ENCODE measurements at places on chromosomes 5 and 9.

- no peak for DNase-seq
Measured at GRCh38 chr9:116643691-116644090, 43.4 kb upstream of the TRIM32 start.

DNA sequence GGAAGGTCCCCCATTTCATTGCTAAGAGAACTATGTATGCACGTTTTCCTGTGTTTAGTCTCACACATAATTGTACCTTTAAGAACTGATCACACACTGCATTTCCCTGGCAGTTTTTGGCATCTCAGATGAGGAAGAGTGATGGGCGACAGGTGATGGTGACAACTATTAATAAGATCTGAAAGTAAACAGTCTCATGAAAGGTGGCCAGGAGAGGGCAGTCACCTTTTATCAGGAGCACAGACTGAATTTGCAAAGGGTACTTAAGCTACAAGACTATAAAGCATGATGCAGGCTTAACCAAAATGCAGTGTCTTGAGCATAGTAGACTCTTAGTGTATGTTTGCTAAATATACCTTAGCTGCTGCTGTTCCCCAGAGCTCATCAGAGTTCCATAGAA is 91.5 kb downstream of the GHR start:
- no peak for DNase-seq

DNA sequence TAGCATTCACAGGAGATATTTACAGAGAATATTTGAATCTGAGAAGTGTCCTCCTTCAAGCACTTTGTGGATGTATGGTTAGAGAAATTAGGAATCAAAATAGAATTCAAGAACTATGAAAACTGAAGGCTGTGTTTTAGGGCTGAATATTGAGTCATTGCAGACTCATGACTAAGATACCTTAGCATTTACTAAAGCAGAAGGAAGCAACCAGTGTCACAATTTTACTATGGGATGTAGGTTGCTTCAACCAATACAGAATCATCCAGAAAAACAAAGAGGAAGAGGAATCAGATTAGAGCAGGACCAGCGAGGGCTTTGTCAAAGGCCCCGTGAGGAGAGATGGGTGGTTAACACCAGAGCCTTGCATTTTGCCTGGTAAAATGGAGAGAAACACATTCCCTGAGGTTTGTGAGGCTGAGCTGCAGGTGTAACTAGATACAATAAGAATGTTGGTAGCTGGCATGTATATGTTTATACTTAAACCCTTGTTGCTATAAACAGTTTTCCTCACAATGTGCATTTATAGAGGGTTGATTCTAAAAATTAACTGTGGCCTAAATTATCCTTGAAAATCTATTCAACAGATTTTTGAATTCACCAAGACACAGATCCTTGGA is 518.1 kb downstream of the AGTPBP1 start:
- no peak for DNase-seq

GRCh38 chr5:62707131-62707530 is 128.5 kb downstream of the LRRC70 start:
- no peak for DNase-seq

DNA sequence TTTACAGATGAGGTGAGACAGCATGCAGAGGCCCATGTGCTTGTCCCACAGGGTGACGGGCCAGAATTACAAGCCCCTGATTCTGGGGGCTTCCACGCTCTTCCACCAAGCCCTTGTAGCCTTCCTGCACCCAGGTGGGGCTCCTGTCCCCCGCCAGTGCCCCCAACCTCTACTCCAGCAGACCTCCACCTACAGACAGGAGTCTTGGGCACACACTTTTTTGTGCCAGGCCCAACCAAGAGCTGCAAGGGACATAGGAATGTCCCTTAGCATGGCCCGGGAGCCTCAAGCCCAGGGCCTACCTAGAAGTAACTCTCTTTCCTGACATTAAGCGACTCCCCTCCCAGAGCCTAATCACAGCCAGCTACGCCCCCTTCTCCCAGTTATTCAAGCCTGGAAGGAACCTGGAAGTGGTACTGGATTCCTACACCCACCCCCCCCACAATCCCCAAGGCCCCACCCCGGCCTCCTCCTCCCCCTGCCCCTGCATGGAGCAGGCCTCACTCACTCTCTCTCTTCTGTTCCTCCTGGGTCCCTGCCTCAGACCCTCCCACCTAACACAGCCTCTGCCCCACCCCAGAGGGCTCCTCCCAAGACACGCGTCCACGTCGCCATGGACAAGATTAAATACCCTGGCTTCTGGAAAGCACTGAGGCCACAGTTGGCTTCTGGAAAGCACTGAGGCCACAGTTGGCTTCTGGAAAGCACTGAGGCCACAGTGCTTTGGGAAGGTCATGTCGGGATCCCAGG is 30.5 kb downstream of the ADAMTS2 start:
- DNase-seq, result no peak

DNA sequence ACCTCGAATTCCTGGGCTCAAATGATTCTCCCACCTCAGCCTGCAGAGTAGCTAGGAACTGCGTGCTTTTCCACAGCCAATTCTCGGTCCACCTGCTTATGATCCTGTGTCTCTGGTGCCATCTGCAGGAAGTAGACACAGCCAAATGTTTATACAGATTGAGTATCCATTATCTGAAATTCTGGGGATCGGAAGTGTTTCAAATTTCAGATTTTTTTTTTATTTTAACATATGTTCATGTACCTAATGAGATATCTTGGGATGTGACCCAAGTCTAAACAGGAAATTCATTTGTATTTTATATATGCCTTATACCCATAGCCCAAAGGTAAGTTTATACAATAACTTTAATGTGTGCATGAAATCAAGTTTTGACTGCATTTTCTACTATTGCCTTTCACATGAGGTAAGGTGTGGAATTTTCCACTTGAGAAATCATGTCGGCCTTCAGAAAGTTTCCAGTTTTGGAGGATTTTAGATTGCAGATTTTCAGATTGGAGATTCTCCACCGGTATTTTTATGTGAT is 89.5 kb downstream of the ESM1 start:
- DNase-seq, result no peak

GRCh38 chr5:77309140-77309539 is 98.7 kb downstream of the PDE8B start:
- no peak for DNase-seq

DNA sequence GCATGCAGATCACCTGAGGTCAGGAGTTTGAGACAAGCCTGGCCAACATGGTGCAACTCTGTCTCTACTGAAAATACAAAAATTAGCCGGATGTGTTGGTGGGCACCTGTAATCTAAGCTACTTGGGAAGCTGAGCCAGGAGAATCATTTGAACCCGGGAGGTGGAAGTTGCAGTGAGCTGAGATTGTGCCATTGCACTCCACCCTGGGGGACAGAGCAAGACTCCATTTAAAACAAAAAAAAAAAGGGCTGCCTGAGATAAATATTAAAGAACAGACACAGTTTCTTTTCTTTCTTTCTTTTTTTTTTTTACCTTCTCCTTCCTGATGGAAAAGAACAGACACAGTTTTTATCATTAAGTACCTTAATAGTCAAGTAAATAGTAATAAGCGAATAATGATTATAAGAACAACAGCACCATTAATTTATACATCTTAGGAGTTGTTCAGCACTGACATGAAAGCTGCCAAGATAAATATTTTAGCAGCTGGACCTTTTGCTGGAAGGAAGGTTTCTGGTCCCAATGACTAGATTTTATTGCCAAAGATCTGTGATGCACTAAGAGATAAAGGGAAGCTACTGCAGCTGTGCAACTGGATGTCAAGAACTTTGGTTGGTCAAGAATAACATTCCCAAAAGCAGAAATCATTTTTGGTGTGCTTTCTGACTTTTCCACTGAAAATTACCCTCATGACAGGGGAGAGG is 7.0 kb downstream of the CENPP start:
- no peak for DNase-seq

DNA sequence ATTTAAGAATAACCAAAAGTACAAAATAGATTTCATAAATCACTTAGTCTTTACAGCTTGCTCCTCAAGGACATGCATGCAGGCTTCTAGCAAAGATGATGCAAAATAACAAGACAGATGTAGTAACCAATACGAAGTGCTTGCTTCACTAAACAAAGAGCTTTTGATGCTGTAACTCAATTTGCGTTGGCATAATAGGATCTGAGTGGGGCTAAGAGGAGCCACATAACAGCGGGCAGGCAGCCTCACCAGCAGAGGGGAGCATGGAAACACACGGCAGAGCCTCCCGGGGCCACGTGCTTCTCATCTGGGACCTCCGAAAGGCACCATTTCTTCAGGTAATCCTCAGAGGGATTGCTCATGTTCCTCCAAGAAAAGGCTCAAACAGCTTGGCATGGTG is 139.7 kb downstream of the C5orf15 start:
- DNase-seq, result no peak

DNA sequence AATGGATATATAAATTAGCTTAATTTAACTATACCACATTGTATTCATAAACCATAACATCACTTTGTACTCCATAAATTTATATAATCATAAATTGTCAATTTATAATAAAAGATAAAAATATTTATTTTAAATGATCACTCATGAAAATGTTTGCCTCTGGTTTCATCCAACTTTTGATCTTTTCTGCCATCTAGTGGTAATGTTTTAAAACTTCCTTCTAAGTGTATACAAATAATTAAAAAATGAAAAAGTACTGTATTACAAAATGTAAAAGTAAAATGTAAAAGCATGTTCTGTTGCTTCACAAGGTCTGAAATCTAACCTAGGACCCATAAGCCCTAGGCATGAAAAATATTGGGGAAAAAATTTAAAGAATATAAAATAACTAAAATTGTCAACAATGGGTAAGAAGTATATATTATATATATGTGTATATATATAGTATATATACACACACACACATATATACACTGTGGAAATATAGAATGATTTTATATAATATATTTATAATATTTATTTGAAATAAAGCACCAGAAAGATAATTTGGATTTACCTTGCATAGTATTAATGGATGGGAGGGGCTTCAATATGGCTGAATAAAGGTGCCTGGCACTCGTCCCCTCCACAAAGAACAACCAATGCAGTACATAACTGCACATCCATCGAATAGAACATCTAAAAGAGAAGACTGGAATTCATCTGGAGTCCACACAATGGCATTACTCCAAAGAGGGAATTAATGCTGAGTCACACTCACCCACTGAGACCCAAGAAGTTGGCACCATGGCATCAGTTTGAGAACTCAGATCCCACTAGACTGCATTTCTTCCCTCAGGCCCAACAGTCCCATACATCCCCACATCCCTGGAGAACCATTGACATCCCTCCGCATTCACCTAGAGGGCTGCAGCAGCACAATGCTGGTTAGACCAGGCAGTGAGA is 32.5 kb downstream of the ANXA1 start:
- no peak for DNase-seq

- no peak for DNase-seq
Measured at GRCh38 chr9:127229691-127230417, 34.7 kb upstream of the GARNL3 start.

GRCh38 chr5:100516285-100516684 is 18.9 kb upstream of the FAM174A start:
- no peak for DNase-seq

GRCh38 chr5:32129074-32129598 is 45.0 kb downstream of the GOLPH3 start:
- DNase-seq, result no peak

DNA sequence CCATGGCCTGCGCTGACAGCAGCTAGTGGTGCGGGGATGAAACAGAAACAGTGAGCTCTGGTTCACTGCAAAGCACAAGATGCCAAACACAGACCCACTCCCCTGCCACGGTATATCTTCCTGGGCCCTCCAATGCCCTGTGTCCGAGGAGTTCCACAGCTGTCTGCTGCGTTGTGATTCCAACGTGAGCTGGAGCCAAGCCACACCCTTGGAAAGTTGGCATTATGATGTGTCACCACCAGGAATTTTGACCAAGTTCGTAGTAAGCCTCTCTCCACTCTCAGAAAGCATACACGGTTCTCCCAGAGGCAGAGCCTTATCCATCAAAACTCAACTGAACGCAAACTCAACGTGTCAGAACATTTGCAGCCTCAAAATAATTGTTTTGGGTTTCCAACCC is 55.6 kb downstream of the MACROH2A1 start:
- no peak for DNase-seq

GRCh38 chr9:122396614-122397148 is 25.9 kb downstream of the PTGS1 start:
- no peak for DNase-seq

DNA sequence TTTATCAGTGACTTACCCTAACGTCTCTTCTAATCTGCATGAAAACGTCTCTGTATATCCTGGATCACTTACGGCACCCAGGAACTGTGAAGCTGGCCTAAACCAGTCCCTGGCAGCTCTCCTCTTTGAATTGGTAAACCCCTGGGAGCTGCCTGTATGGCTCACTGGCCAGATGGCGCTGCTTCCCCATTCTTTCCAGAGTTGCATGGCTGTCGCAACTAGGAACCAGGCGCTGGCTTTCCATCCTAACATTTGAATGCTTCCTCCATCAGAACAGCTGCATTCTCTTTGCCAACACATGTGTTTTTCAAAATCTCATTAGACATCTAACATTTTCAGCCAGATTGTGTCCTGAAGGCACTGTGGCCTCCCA is 8.0 kb upstream of the PCA3 start:
- no peak for DNase-seq

DNA sequence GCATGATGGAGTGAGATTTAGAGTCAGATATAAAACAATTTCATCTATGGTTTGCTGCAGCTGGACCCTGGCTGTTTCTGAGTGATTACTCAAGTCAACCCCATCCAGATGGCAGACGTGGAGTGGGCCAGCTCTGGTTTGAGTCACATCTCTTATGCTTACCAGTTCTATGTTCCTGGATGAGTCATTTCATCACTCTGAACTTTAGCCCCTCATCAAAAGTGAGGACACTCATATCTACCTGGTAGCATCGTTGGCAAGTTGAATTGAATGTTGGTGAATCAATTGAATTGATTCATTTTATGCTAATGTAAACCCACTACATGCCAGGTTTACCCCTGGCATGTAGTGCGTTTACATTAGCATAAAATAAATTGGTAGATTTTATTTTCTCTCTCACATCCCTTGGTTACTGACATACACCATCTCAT is 176.4 kb downstream of the FGF18 start:
- DNase-seq, result no peak

- no peak for DNase-seq
Measured at GRCh38 chr9:38677660-38678303, 42.2 kb downstream of the FAM240B start.

DNA sequence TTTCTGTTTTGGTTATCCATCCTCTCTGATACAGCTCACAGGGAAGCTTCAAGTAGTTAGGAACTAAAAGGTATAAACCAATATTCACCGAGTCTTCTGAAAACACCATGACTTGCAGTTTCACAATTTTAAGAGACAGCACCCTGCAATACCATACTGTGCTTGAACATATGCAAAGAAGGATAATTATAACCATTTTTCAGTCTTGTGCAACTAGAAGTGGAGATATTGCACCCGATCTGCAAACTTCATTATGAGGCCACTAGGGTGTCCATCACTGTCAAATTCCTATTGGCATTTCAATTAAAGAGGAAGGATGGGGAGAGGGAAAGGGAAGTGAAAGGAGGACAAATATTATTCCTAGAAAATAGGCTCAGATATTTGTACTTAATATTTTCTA is 32.4 kb upstream of the CEP120 start:
- no peak for DNase-seq

DNA sequence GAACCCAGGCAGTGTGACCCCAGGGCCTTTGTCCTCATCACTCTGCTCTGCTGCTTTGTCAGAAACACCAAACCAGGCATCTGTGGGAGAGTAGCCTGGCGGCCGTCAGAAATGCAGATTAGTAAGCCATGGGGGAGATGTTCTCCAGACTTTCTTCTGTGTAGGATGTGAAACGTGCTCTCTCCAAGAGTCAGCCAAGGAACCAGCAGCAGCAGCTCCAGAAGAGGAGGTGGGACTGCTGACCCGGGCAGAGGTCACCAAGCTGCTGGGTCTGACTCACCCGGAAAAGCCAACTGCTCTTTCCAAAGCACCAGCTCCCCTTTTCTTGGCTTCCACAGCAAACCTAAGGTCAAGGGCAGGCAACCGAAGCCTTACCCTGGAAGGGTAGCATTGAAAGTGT is 14.4 kb upstream of the ABLIM3 start:
- no peak for DNase-seq
